Stimulated activated CD4-positive, alpha-beta T cell treated with anti-CD3 and anti-CD28 coated beads, Interleukin-4, amount 100 ng/mL, for 24 hours (primary cell): ENCODE measurements at places on chromosomes 11 and 22.

- DNase-seq: no peak
Observed at GRCh38 chr11:112886434-112887370, 74.5 kb upstream of the NCAM1 start.

DNA sequence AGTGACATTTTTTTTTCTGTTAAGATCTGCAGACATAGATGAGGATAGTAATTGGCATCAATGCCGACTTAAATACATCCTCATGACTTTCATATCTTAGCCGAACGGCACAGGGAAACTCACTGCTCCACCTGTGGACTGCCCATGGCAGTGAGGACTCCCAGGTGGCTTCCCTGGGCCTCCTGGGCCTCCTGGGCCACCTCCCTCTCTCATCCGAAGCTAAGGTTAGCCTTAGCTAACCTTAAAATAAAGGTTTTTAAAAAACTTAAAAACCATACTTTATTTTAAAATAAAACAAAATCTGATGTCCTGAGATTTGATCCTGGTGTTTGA lies 38.1 kb upstream of the TSKU start:
- no peak for DNase-seq

DNA sequence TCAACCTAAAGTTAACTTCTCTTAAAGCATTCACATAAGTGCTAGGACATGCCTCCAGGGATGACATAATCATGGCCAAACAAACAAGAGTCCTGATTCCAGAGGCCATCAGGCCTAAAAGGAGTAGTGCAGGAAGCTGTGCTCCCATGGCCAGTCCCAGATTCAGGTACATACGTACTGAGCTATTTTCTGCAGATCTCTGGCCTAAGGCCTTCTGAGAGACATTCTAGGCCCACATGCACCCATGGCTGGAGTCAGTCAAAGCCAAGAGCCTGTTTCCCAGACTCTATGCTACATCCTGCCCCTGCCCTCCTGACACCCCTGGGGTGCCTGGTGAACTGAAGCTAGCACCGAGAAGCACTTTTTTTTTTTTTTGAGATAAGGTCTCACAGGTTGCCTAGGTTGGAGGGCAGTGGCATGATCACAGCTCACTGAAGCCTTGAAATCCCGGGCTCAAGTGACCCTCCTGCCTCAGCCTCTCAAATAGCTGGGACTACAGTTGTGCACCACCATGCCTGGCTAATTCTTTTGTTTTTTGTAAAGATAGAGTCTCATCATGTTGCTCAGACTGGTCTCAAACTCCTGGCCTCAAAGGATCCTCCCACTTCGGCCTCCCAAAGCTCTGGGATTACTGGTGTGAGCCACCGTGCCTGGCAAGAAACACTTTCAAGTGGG lies 553 bp downstream of the CD3D start:
- DNase-seq: no peak

DNA sequence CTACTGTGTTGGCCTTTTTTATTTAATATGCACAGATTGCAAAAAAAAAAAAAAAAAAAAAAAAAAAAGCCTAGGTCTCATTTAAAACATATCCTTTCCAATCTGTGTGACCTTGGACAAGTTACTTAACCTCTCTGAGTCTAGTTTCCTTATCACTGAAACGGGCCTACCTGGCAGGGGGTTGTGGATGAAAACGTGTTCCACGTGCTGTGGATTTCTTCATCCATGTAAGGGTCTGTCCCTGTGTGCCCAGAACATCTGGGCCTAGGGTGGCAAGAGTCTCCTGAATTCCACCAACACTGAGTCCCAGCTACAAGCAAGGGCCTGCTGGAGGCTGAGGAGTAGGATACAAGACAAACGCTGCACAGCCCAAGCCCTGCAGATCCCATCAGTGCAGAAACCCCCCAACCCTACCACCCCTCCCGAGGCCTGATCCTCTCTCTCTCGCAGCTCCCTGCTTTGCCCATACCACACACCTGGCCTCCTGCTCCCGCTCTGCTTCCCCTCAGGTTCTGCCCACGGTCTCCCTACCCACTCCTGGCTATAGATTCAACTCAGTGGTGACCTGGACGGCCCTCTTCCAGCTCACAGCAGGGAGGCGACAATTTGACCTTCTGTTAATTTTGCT lies 4.7 kb upstream of the GNAZ start:
- no peak for DNase-seq

DNA sequence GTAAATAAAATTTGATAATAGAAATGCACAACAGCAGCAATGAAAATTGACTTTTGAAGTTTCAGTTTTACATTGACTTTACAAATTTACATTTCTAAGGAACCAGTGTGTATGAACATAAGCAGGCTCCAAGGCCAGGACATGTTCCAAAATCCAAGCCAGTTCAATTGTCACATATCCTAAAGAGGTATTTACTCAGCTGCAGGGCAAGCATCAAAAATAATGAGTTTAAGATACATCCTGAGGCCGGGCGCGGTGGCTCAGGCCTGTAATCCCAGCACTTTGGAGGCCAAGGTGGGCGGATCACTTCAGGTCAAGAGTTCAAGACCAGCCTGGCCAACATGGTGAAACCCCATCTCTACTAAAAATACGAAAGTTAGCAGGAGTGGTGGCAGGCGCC lies 39.0 kb upstream of the AKIP1 start:
- no peak for DNase-seq

GRCh38 chr11:16883174-16883573 lies 131.0 kb downstream of the PLEKHA7 start:
- DNase-seq: no peak

DNA sequence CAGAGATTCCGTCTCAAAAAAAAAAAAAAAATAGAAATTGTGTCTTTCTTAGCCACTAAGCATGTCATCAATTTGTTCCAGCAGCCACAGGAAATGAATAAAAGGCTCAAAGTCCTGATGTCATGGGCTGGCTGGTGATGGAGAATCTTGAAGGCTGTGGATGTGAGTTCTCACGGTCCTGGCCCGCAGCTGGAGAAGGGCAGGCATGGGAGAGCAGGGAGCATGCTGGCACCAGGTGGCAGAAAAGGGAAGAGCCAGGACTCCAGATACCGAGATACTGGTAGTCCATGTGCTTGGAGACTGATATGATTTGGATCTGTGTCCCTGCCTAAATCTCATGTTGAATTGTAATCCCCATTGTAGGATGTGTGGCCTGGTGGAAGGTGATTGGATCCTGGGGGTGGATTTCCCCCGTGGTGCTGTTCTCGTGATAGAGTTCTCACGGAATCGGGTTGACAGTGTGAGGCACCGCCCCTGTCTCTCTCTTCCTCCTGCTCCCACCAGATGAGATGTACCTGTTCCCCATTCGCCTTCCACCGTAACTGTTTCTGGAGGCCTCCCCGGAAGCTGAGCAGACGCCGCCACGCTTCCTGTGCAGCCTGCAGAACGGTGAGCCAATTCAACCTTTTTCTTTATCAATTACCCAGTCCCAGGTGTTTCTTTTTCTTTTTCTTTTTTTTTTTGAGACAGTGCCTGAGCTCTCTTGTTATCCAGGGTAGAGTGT lies 18.1 kb downstream of the MRGPRD start:
- peak; percentile 15 for DNase-seq
